Liver (tissue), 10 donors: ENCODE measurements at places on chromosomes 16 and 17. TPM values are rescaled to one million over a fixed set of nuclear protein-coding genes. Genes with fewer than 3 reads are reported as not detected.

DNA sequence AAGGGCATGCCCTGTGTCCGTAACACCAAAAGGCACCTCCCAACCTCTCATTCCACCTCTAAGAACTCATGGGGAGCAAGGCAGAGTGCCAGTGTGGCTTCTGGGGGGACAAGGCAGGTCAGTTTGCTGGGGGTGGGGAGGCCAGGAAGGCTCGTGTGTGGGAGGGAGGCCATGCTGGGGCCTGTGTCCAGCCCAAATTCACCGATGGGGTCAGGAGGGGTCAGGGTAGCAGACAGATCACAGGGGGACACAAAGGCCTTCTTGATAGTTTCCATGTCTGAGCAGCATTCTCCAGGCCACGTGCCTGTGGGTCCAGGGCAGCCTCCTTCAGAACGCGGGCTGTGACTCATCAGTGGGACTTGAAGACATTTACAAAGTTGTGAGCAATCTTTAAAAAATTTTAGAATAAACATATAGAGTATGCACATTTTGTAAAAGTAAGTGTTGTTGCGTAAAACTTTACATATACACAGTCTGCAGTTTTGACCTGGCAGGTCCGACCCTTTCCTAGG is 20.9 kb downstream of the SPACA3 start:
- no peak overlapping the region for H3K27ac ChIP-seq
- H3K27me3 ChIP-seq: no peaks in the 10 kb centered on the region
- DNase-seq: peak; percentile 20

DNA sequence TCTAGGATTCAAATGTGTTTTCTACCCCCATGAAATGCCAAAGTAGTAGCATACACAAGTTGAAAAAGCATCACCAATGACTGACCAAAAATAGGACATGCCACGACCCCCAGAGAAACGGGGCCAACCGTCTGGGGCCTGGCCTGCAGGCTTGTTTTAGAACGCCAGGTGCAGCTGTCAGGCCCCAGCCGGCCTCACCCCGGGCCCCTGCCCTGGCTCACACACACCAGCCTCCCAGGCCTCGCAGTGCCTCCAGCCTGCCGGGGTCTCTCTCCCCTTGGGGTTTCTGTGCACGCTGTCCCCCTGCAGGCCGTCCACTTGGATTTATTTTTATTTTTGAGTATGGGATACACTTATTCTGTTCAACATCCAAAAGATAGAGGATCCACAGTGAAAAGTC is 7.9 kb downstream of the KATNB1 start:
- H3K36me3 ChIP-seq: no peaks in the 10 kb centered on the region
- H3K4me3 ChIP-seq: no peak overlapping the region
- no peaks in the 10 kb centered on the region for H3K4me1 ChIP-seq
- H3K27ac ChIP-seq: no peak overlapping the region
- no peaks in the 10 kb centered on the region for H3K27me3 ChIP-seq

Gene GDPD1
- total RNA-seq: 0.92 TPM

DNA sequence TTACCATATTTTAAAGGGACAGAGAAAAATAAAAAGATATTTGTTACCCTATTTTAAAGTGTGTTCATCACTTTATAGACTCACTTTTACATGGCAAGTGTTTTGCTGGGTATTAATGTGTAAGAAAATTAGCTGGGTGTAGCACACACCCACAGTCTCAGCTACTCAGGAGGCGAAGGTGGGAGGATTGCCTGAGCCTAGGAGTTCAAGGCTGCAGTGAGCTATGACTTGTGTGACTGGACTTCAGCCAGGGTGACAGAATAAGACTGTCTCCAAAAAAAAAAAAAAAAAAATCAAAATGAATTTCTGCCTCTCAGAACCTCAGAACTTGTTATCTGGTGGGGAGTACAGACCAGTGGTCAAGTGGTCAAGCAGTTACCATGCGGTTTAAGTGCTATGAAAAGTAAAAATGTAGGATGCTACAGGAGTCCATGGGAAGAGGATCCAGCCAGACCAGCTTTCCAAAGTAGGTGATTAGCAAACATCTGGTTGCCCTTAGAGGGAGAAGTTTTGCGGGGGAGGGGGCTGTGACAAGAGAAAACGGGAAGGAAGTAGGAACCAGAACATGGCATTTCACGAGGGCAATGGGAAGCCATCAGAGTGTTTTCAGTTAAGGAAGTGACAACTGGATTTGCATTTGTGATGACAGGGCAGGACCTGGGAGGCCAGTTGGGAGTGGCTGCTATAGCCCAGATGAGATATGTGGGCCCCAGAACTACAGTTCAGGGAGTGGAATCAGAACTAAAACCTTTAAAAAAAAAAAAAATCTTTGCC is 13.9 kb downstream of the CNEP1R1 start:
- H3K4me1 ChIP-seq: peaks cover 7% of the 10 kb centered on the region
- no peak for DNase-seq
- H3K27me3 ChIP-seq: no peaks in the 10 kb centered on the region
- H3K36me3 ChIP-seq: no peaks in the 10 kb centered on the region

Gene ZNRF1
- total RNA-seq: 10.9 TPM

DNA sequence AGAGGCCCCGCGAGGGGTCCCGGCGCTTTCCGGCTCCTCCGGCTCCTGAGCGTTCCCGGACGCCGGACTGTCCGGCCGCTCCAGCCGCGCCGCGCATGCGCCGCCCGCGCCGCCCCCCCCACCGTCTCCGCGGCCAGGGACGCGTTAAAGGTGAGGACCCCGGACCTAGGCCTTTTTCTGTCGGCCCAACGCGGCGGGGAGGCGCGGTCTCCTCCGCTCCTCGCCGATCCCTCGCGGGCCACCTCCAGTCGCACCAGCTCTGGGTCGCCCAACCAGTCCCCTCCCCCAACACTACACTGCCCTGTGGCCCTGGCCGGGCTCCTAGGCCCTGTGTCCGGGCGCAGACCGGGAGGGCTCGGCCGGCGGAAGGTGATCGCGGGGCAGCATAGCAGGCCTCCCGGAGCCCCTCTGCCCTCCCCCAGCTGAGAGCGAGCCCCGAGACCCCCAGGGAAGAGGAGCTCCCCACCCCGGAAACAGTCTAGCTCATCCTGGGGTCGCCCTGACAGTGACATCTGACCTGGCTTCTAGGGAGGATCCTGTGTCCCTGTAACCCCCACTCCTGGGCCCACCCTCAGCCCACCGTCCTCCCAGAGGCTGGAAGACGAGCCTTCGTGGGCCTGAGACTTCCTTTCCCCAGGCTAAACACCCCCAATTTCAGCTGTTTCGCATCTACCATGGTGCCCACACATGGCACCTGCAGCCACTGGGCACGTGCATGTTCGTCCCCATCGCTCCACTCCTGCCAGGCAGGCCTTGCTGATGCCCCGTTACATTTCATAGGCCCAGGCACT is 14.7 kb upstream of the BCAR1 start:
- peaks cover 25% of the 10 kb centered on the region for H3K4me1 ChIP-seq
- H3K4me3 ChIP-seq: peak overlapping the region; percentile 86
- no peaks in the 10 kb centered on the region for H3K36me3 ChIP-seq
- no peaks in the 10 kb centered on the region for H3K27me3 ChIP-seq
